GM06990 (cell line): ENCODE measurements at places on chromosomes 4 and X.

DNA sequence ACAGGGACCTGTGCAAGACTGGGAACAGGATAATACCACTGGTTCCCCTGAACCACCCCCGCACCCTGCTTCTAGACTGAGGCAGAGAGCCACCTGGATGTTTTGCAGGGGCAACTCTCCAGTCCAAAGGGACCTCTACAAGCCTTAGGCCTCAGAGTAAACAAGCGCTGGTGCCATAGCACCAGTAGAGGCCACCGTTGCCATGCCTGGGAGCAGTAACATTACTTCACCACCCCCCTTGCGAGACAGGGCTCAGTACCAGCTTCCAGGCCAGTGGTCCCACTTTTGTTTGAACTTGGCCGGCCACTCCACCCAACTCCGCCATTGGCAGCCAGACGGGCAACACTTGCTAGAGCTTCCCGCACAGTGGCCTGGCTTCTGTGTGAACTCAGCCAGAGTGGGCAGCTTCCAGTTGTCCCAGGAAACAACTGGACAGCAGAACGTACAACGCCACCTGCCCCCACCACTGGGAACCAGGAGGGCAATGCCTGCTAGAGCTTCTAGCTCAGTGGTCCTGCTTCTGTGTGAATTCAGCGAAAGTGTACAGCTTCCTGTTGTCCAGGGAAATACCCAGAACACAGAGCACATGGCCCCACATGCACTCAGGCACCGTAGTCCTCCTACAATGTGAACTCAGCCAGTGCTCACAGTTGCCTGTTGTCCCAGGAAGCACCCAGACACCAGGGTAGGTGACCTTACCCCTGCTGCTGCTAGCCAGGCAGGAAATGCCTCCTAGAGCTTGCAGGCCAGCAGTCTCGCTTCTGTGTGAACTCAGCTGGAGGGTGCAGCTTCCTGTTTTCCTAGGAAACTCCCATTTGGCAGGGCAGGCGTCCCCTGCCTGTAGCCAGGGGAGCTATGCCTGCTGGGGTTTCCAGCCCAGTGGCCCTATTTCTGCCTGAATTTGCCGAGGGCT is 39.9 kb upstream of the PCDH19 start:
- DNase-seq = no peak

- no peak for DNase-seq
Observed at GRCh38 chr4:125316791-125317524, 2.2 kb downstream of the FAT4 start.

DNA sequence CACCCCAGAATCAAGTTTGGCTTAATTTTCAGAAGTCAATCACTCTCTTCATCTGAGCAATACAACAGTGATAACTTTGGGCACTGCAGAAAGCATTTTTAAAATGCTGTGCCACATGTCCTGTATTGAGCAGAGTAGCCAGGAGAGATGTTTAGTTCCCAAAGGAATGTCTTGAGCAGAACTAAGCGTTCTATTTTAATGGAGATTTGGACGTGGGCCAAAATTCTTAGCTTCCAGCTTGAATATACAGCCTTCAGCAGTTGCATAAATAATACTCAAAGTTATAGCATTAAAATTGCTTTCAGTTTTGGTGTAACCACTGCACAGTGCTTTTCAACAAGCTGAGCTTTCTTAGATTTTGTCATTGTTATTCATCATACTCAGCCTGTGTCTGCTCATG is 679.2 kb downstream of the NLGN4X start:
- no peak for DNase-seq

DNA sequence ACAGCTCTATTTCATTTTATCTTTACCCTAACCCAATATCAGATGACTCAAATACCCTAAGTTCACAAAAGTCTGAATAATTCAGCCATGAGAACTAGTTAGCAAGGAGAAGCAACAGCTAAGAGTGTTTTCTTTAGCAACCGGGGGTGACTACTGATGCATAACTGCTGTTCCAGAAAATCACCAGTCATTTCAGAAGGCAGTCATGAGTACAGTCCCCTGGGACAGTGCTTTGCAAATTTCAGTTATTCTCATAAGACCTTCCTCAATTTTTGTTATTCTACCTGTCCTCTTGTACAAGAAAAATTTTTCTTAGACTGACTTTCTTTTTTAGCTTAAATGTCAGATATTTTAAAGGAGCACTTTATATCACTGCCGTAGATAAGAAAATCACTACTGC is 16.4 kb downstream of the BANK1 start:
- DNase-seq = peak; percentile 71

DNA sequence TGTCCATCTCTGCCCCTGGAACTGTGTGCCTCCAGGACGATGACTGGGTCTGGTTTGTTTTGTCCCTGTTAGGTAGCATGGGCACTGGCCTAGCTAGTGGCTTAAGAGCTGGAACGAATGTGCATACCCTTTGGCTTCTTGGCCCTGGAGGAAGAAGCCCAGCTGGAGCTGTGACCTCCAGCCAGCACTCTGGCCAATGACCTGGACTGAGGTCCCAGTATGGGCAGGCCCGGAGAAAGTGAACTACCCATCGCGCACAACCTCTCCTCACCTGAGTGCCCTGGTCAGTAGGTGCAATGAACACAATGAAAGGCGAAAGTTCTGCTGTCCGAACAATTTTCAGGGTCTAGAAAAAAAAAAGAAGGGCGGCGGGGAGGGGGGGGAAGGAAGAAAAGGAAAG is 18.3 kb downstream of the DKC1 start:
- no peak for DNase-seq

- DNase-seq = peak; percentile 87
Observed at GRCh38 chr4:102344520-102344953, 745 bp downstream of the SLC39A8 start.

GRCh38 chrX:39869846-39870601 is 227.7 kb downstream of the BCOR start:
- no peak for DNase-seq

GRCh38 chr4:154084864-154085263 is 296.0 kb upstream of the SFRP2 start:
- DNase-seq = no peak

- DNase-seq = no peak
Observed at GRCh38 chr4:54152846-54153600, 53.1 kb downstream of the GSX2 start.

DNA sequence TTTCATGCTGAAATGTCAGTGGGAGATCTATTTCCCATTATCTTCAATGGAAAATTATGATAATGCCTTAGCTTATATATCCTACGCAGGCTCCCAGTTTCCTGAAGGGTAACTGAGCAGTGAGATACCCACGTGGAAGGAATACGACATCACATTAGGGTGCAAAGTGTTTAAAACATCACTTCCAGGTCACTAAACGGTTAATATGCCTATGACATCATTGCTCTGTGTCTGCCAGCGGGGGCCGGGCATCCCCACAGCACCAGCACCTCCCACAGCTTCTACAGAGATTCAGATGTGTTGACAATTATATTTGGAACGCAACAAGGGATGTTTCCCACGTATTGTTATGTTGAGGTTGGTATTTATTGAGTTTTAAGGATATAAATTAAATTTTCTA is 27.1 kb downstream of the TMEM271 start:
- DNase-seq = no peak

DNA sequence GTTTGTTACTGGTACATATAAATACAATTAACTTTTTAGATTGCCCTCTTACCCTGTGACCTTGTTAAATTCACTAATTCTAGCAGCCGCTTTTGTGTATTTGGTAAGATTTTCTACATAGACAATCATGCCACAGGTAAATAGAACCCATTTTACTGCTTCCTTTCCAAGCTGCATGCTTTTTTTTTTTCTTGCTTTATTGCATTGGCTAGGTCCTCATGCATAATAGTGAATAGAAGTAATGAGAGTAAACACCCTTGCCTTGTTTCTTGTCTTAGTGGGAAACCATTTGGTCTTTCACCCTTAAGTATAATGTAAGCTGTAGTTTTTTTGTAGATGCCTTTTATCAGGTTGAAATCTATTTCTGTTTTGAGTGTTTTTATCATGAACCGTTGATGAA is 7.7 kb upstream of the TMEM271 start:
- no peak for DNase-seq

- DNase-seq = peak; percentile 32
Observed at GRCh38 chr4:48315728-48316630, 25.4 kb upstream of the SLAIN2 start.

DNA sequence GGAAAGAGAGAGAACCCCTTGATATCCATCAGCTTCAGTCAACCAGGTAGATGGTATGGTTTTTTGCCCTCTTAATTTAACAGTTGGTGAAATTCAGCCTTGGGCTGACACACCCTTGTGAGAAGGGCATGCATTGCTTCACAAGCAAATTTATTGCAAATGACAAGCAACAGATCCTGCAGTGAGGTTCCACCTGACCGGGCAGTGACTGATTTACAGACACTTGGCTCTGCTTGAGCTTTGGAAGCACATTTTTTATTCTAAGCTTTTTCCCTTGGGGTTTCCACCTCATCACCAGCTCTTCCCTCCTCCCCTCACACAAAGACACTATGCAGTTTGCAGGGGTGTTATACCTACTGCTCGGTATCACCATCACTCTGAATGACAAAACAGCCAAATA is 28.3 kb upstream of the SERTM2 start:
- no peak for DNase-seq

- DNase-seq = no peak
Observed at GRCh38 chr4:60817609-60818008, 382.5 kb upstream of the ADGRL3 start.

DNA sequence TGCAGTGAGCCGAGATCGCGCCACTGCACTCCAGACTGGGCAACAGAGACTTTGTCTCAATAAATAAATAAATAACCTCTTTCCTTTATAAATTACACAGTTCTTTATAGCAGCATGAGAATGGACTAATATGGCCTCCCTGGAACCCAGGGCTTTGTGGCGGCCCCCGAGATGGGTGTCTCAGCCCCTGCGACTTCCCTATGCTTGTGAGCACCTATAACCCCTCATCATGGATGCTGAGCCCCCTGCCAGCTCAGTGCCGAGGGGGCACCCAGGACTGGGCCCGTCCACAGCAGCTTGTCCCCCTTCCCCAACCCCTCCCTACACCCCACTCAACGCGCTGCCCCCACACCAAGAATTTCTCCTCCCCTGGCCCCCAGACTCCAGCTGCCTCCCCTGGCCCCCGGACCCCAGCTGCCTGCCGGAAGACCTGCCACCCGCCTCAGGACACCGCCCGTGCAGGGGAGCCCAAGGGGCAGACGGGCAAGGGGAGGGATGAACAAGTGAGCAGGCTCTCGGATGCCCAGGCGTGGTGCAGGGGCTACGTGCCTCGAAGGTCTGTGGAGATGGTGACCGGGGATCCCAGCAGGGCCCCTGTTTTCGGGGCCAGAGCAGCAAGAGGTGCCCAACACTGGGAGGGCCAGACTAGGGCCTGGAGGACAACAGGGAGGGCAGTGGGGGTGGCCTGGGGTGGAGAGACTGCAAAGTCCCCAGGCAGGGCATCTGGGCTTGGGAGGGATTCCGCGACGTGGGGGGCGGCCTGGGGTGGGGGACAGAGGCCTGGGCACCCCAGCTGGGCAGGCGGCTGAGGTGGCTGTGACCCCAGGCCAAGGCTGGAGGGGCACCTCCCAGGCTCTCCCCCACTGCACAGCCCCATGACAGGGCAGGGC is 74.0 kb downstream of the FAM53A start:
- DNase-seq = no peak

- DNase-seq = no peak
Observed at GRCh38 chrX:151287954-151288353, 109.1 kb upstream of the VMA21 start.

- DNase-seq = no peak
Observed at GRCh38 chr4:1574601-1575417, 109.3 kb downstream of the FAM53A start.

DNA sequence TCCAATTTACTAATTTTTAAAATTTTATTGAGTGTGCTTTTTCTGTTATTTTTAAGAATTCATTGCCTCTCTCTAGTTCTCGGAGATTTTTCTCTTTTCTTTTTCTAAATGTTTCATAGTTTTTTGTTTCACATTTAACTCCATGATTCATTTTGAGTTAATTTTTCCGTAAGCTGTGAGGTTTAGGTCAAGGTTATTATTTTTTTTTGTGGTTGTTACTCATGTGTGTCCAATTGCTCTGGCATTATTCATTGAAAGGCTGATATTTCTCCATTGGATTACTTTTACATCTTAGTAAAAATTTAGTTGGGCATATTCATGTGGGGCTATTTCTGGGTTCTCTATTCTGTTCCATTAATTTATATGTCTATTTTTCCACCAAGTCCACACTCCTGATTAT is 220.8 kb downstream of the MID1IP1 start:
- no peak for DNase-seq

DNA sequence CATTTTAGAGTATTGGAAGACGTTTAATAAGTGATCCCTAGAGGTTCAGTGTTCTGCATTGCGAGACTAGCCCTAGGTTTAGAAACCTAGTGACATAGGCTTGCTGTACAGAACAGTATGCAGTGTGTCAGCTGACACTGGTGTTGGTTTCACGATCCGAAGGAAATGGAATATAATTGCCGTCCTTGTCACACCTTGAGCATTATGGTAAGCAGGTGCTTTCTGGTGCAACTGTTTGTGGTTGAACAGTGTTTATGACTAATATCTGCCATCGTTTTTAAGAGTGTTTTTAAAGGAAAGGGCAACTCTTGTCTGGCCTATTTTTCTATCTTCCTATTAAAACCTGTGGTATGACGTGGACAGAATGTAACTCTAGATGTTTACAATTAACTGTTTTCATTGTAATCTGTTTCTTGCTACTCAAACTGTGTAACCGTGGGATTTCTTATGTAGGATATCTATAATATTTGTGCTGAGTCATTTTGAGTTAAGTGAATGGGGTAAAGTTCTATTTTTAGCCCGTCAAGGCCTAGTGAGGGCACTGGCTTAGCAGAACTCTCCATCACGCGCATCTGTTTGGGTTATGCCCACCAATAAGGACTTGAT is 53.8 kb upstream of the TBC1D14 start:
- peak; percentile 75 for DNase-seq

GRCh38 chr4:146049802-146050201 is 111.2 kb upstream of the ZNF827 start:
- peak; percentile 66 for DNase-seq

- DNase-seq = no peak
Observed at GRCh38 chr4:183153190-183153916, 54.3 kb downstream of the WWC2 start.

DNA sequence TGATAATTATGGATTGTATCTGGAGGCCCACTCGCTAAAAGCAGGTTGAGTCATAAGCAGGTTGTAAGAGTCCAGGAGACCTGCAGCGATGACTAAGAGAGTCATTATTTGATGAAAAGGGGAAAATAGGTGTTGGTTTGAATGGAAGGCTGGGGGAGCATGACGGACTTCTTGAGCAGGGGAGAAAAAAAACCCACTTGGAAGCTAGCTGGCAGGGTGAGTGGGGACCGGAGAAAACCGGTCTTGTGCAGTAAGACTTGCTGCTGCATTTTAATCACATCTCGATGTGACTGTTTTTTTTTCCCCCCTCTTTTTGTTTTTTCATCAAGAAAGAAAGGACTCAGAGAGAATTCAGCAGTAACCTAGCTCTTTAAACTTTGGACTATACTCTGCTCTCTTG is 90.0 kb downstream of the IGSF1 start:
- DNase-seq = no peak

DNA sequence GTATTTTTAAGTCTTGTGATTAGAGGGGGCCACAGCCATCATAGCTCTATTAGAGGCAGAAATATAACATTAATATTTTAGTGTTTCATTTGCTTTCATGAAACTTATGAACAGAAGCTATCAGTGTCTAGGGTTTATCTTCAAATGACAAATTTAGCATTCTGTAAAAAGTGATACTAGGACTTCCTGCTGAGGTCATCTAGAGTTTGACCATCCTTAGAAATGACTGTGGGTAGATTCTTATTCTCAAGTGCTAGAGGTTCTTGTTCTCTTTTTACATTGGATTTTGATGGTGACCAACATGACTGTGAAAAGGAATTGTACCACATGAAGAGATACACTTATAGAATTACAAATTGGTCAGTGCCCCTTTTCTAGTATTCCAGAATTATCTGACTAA is 568.6 kb downstream of the RPA4 start:
- DNase-seq = no peak
